Left lung (tissue), 14 donors: ENCODE measurements at places on chromosomes 4 and X. TPM values are rescaled to one million over a fixed set of nuclear protein-coding genes. Genes with fewer than 3 reads are reported as not detected.

GRCh38 chr4:98539299-98539698, 119.1 kb downstream of the TSPAN5 start:
- DNase-seq = no peak
- no peaks in the 10 kb centered on the region for H3K4me1 ChIP-seq
- H3K36me3 ChIP-seq = no peaks in the 10 kb centered on the region
- H3K4me3 ChIP-seq = no peak overlapping the region
- no peak overlapping the region for H3K27ac ChIP-seq
- H3K27me3 ChIP-seq = no peaks in the 10 kb centered on the region

GRCh38 chrX:22247169-22247568, 25.5 kb upstream of the CBLL2 start:
- DNase-seq = no peak
- no peak overlapping the region for H3K4me3 ChIP-seq
- H3K4me1 ChIP-seq = no peaks in the 10 kb centered on the region
- no peak overlapping the region for H3K27ac ChIP-seq
- H3K36me3 ChIP-seq = no peaks in the 10 kb centered on the region
- H3K27me3 ChIP-seq = no peaks in the 10 kb centered on the region

- no peaks in the 10 kb centered on the region for H3K27me3 ChIP-seq
- H3K27ac ChIP-seq = no peak overlapping the region
- no peak for DNase-seq
- H3K4me1 ChIP-seq = no peaks in the 10 kb centered on the region
- no peak overlapping the region for H3K4me3 ChIP-seq
- no peaks in the 10 kb centered on the region for H3K36me3 ChIP-seq
Measured at GRCh38 chr4:138693526-138693925, 322.1 kb upstream of the NOCT start.

DNA sequence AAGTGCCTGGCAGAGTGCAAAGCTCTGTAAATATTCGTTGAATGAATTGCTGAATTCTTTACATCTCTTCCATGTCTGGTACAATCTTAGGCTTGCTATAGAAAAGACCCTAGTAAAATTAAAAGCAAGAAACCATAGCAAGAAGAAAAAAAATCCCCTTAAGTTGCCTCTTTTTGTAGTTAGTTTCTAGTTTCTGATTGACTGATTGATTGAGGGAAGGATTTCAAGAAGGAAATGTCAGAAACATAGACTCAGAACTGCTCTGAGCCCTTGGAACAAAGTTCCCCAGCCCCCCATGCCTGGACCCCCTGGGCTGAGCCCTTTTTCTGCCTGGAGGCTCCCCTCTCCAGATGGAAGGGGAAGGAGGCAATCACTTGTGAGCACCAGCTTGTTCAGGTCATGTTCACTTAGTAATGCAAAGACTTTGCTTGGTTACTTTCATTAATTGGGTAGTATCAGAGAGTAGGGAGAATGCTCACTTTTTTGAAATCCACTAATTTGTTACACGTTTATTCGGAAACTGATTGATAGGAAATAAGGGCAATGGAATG, 35.6 kb downstream of the DAPP1 start:
- no peak overlapping the region for H3K4me3 ChIP-seq
- no peak overlapping the region for H3K27ac ChIP-seq
- no peaks in the 10 kb centered on the region for H3K27me3 ChIP-seq
- H3K36me3 ChIP-seq = no peaks in the 10 kb centered on the region

- no peaks in the 10 kb centered on the region for H3K36me3 ChIP-seq
- H3K27me3 ChIP-seq = no peaks in the 10 kb centered on the region
- no peaks in the 10 kb centered on the region for H3K4me1 ChIP-seq
- H3K4me3 ChIP-seq = no peak overlapping the region
- no peak overlapping the region for H3K27ac ChIP-seq
Measured at GRCh38 chr4:53307819-53308780, 57.8 kb downstream of the SCFD2 start.

The BRS3 gene
- not detected for total RNA-seq

The NIPAL1 gene
- 3.1 TPM for total RNA-seq
